SK-MEL-5 (cell line): ENCODE measurements at places on chromosomes 12 and 14. TPM values are rescaled to one million over a fixed set of nuclear protein-coding genes. Genes with fewer than 3 reads are reported as not detected.

The NKX2-1 gene
- total RNA-seq, result not detected in 2 replicates

The AICDA gene
- total RNA-seq, result 0.24 and 1.1 TPM in 2 replicates

The HPD gene
- not detected in 2 replicates for total RNA-seq

The AQP6 gene
- 0.08 TPM in 1 of 2 replicates, not detected in the other for total RNA-seq
